ENCODE measurements at places on chromosomes 13 and 19.

DNA sequence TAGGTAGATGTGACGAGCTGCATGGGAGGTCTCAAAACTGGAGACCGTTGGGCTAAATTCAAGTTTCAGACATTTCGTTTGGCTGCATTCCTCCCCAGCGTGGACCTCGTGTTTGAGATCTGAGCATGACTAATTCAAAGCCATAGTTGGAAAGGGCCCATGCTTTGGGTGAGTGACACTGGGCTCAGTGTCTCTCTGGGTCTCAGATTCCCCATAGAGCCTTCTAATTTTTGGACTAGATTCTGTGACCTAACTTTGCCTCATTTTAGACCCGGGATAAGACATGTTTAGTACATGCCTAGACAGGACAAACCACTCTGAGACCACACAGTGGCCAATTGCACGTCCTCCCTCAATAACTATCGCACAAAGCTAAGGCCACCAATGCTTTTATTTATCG lies 16.6 kb downstream of the CKM start:
- DNase-seq, result no peak

DNA sequence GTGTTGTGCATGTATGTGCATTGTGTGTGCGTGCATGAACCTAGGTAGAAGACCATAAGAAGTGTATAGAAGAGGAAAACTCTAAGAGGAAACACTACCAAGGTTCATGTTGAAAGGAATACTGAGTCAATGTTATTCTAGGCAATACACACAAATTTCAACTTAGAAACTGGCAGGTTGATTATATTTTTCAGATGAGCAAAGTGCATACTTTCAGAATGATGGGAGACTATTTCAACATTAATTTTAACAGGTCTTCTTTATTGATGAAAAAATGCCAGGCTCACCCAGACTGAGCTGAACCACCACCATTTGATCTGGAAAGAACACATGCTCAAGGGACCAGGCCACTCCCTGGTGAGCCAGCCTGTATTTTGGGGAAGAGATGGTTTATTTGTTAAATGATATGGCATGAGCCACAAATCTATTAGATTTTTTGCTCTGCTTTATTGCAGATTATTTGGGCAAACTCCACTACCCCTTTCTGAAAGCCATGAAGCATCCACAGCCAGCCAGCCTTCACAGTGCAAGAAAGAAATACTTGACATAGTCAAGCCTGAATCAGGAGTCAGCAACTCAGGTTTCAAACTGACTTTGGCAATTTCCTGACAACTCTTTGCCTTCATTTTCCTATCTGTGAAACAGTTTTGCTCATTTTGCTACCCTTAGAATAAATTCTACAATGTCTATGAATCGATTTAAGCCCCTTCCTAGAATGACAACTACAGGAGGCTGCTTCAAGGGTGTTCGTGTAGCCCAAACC lies 368.9 kb downstream of the COG6 start:
- no peak for DNase-seq

GRCh38 chr19:55626350-55626749 lies 2.0 kb upstream of the ZNF784 start:
- DNase-seq, result no peak

- DNase-seq, result no peak
Measured at GRCh38 chr19:39497701-39497995, 1.1 kb upstream of the DLL3 start.

DNA sequence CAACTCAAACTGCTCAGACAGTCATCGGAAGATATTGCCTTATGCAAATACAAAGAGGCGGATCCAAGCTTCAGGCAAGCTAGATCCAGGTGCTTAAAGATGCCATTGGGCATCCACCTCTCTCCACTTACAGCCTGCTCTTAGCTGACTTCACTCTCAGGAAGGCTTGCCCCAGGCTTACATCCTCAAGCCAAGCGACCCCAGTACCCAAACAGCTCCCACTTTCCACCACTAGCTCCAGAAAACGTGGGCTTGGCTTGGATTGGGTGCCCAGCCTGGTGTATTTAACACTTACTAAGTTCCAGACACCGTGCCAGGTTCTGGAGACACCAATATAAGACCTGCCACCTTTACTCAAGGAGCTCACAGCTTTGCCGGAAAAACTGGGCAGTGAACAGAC lies 142.1 kb upstream of the VSTM2B start:
- DNase-seq, result peak; percentile 46

Data from NCI-H526 (cell line).